NCI-H1436 treated with DMSO at 0.1 percent for 48 hours (cell line): ENCODE measurements at places on chromosomes 6 and 20.

DNA sequence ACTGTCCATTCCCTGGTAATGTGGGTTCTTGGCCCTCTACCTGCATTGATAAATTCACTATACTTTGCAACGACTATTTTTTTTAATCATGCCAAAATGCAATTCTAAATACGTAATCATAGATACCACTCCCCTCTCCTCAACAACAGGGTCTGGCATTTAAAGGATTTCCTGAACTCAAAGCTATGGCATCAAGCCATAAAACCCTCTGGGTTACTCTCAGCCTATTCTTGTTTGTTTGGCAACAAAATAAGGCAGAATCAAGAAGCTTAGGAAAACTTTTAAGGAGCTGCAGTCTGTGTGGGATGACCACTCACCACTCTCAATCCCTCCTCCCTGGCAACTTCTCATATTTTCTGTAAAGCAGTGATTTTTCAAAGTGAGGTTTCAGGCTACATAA lies 669.9 kb upstream of the ID4 start:
- no peak for DNase-seq

- DNase-seq, result no peak
Measured at GRCh38 chr6:140789466-140789865, 1343.3 kb upstream of the GJE1 start.

GRCh38 chr6:128327890-128328289 lies 192.5 kb downstream of the PTPRK start:
- DNase-seq, result no peak

DNA sequence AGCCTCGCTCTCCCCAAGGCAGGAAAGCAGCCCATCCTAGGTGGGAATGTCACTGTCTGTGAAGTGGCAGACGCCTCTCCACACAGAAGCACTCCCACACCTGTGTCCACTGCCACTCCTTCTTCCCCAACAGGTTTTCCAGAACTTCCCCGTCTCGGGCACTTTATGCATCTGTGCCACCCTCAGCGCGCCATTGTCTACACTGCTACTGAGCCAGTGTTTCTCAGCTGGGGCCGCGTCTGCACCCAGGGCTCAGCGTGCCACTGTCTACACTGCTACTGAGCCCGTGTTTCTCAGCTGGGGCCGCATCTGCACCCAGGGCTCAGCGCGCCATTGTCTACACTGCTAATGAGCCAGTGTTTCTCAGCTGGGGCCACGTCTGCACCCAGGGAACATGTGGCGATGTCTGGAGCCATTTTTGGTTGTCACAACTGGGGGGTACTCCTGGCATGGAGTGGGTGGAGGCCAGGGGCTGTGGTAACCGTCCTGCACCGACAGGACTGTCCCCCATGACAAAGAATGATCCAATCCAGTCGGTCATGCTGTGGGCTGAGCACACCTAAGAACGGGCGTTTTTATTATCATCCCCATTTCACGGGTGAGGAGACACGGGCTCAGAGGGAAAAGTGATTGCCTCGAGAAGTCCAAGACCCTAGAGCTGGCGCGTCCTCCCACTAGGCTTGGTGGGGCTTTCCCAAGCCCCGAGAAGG lies 41.7 kb upstream of the ZBP1 start:
- no peak for DNase-seq

DNA sequence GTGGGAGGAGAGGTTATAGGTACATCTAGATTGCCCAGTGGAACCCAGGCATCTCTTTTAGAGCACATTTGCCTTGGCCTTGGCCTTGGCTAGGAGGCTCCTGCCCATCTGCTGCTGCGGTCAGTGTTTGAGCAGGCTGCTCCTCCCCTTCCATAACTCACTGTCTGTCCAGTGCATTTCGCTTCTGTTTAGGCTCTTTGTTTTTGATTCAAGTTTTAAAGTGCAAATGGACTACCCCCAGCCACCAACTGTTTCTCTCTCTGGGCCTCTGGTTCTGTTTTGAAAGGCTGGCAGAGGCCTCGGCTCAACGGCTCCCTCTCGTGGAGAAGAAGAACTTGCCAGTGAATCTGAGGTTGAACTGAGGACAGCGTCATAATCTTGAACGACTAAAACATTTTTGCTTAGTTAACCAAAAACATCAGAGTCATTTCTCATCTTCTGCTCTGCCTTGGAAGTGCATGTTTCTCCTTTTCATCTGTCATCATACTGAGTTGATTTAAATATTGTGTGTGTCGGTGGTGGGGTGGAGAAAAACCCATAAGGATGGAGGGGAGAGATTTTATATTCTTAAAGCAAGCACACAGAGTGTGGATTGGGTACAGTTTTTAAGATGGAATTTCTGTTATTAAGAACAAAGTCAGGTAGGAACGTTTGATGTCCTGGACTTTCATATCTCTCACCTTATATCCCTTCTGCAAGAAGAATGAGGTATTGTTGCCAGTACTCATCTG lies 171.4 kb downstream of the DTNBP1 start:
- DNase-seq, result no peak

DNA sequence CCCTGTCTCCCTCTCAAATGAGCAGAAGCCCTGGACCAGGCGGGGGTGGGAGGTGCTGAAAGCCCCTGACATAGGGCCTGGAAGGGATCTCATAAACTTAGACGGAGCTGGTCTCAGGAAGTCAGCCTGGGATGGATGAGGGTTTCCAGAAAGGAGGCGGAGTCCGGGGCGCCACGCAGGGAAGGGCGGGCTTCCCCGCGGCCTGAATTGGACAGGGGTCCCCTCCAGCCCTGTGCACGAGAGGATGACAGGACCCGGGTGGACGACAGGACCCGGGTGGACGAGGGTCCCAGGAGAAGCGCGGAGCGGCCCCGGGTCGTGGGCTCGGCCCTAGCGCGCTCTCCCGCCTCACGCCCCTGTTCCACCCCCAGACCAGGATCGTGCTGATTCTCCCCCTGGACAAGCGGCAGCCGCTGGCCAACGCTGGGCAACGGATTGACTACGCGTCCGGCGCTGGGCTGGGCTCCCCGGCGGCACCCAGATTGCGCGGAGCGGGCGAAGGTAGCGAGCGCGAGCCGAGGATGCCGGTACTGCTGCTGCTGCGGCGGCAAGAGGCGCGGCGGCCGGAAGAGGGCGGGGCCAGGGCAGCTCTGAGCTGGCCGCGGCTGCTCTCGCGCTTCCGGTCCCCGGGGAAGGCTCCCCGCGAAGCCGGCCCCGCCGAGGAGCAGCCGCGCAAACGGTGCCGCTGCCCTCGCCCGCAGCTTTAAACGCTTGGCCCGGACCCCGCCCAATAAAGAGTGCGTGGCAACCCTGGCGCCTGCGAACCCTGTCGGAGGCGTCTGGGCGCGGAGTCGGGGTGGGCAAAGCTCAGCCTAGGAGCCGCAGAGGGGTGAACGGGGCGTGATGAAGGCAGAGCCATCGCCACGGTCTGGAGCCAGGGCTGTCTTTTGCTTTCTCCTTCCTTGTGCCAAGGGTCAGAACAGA lies 1.3 kb downstream of the C20orf144 start:
- peak; percentile 25 for DNase-seq

DNA sequence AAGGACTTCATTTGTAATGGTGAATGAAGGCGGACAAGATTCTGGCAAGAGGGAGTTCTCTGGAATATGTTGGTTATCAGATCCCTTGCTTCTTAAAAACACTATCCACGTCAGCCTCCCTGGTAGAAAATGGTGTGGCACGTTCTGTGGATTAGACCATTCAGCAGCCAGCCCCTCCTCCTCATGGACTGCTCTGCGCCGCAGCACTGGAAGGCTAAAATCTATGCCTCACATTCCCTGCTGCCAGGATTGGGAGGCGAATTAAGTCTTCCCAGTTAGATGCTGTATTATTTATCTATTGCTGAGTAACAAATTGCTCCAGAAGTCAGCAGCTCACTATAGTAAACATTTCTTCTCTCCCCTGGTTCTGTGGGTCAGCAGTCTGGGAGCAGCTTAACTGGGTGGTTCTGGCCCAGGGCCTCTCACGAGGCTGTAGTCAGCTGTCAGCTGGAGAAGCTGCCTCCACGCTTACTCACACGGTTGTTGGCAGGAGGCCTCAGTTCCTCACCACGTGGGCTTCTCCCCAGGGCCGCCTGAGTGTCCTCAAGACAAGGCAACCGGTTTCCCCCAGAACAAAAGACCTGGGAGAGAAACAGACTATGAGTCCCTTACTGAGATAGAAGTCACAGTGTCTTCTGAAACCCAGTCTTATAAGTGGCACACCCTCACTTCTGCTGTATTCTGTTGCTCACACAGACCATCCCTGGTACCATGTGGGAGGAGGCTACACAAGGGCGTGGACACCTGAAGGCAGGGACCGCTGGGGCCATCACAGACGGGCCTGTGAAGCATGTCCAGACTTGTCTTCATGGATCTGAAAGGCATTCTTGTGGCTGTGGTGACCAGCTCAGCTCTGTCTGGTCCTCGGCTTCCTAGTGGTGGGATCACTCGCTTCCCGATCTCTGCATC lies 101.0 kb downstream of the NRN1 start:
- no peak for DNase-seq

GRCh38 chr20:8267009-8267408 lies 134.9 kb downstream of the PLCB1 start:
- DNase-seq, result no peak

DNA sequence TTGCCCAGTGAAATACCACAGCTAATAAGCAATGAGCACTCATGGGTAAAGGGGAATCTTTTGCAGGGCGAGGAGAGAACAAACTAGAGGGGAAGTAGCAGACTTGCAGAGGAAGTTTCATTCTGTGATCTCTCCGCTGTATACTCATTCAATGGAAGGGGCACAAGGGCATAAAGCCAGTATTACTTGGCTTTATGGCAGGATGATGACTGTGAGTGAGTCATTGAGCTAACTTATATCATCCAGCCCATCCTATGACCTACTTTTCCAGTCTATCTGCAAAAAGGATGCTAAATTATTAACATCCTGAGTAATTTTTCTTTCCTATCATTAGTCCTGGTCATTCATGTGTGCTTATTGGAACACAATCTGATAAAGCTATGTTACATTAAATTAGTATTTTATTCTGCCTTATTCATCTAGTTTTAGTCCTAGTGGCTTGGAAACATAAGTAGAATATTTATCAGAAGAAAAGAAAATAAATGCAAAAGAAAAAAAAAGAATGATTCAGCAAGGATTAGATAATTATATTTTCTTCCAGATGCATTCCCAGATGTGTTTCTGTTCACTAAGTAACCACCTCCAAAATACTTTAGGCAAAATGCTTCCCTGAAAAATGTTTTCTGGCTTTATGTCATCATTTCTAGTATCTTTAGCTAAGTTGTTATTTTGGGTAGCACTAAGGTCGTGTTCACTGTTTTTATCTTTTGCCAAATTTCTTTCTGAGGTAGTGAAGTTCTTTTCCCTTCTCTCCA lies 471.7 kb downstream of the CDKAL1 start:
- DNase-seq, result no peak

DNA sequence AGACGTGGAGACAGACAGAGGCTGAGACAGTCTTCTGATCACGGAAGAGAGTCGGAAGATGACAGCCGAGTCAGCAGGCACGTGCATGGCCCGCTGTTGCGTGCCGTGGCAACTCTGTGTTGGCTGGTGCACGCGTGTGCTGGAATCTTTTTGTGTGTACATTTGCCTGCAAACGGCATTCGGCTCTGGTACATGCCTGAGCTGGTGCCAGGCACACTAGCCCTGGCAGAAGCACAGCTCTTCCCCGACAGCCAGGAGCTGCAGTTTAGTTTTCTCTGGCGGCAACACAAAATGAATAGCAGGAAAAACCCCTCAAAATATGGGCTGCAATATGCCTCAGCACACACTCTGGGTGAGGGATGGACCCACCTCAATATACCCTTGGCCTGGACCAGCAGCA lies 769 bp upstream of the PDYN start:
- no peak for DNase-seq

GRCh38 chr20:63979557-63980316 lies at the start of gene SAMD10:
Gene SAMD10 (minus strand): TSS chr20:63979642. CDS start chr20:63979467, 175 bp downstream.
- DNase-seq, result no peak

- DNase-seq, result no peak
Measured at GRCh38 chr6:109478222-109478805, 4.7 kb downstream of the ZBTB24 start.

DNA sequence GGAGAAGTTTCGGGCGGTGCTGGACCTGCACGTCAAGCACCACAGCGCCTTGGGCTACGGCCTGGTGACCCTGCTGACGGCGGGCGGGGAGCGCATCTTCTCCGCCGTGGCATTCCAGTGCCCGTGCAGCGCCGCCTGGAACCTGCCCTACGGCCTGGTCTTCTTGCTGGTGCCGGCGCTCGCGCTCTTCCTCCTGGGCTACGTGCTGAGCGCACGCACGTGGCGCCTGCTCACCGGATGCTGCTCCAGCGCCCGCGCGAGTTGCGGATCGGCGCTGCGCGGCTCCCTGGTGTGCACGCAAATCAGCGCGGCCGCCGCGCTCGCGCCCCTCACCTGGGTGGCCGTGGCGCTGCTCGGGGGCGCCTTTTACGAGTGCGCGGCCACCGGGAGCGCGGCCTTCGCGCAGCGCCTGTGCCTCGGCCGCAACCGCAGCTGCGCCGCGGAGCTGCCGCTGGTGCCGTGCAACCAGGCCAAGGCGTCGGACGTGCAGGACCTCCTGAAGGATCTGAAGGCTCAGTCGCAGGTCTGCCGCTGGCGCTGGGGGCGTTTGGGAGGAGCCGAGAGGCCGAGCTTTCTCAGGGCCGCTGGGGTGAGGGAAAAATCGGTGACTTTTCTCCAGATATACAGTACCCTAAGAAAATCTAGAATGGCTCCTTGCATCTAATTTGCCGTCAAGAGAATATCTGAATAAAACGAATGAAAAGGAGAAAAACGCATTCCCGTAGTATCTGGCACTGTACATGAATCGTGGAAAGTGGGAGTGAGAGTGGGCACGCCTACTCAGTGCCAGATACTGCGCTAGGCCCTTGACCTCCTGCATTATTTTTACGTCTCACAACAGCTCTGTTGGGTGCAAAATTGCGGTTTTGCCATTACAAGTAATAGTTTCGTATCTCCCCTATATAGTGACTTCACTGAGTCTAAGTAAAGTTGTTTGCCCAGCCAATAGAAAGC lies 1.0 kb downstream of the CALHM6 start:
- no peak for DNase-seq

DNA sequence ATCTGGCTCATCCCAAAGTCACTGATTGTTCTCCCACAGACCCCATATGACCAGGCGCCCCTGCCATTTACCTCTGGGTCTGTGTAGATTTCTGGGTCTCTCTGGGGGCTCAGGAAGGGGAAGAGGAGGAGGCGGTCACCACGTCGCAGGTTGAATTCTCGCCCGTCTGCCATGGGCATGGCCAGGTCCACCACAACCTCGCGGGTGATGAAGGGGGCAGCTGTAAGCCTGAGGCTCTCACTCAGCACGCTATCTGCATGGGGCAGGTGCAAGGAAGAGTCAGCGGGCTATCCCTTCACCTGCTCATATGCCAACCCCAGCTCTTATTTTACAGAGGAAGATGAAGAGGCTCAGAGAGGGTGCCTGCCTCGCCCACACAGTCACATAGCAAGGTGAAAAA lies 30.5 kb upstream of the KCNB1 start:
- DNase-seq, result no peak

- DNase-seq, result no peak
Measured at GRCh38 chr6:135147637-135148592, 33.2 kb upstream of the MYB start.

- DNase-seq, result no peak
Measured at GRCh38 chr6:79630883-79631692, at the start of gene SH3BGRL2. Gene SH3BGRL2 (plus strand): TSS chr6:79631329. CDS start chr6:79631462, 133 bp downstream.

- DNase-seq, result no peak
Measured at GRCh38 chr6:123295672-123296071, 299.6 kb downstream of the CLVS2 start.

- no peak for DNase-seq
Measured at GRCh38 chr20:7765221-7765620, 175.0 kb downstream of the HAO1 start.

GRCh38 chr20:19903168-19903811 lies 113.9 kb upstream of the NAA20 start:
- peak; percentile 35 for DNase-seq
